ENCODE measurements at places on chromosomes 5 and 9.
A peak's percentile ranks its signal among the peaks of the same experiment; 100 is the strongest.

GRCh38 chr9:87887661-87888480 is 5.2 kb downstream of the SPATA31E1 start:
- DNase-seq, result no peak

- no peak for DNase-seq
These were observed 346 bp downstream of the ATOX1 start for GRCh38 chr5:151758141-151758429.

DNA sequence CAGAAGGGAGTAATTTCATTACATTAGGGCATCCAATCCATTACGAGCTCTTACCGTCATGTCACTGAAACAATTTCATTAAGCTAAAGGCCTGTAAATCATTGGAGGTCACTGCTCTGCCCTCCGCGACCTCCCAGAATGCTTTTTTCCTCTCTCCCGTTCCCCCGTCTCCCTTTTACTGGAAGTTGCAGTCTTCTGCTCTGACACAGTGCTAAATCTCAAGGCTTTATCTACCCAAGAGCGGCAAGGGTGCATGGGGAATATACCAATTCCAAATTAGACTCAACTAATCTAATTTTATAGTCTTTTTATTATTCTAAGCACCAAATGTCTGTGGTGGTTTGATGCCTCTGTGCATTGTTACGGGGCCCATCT is 265.7 kb upstream of the PANK3 start:
- DNase-seq, result no peak

GRCh38 chr5:9596824-9597223 is 33.3 kb downstream of the TAS2R1 start:
- DNase-seq, result peak; percentile 10

GRCh38 chr9:90702441-90702955 is 59.9 kb upstream of the DIRAS2 start:
- DNase-seq, result no peak

DNA sequence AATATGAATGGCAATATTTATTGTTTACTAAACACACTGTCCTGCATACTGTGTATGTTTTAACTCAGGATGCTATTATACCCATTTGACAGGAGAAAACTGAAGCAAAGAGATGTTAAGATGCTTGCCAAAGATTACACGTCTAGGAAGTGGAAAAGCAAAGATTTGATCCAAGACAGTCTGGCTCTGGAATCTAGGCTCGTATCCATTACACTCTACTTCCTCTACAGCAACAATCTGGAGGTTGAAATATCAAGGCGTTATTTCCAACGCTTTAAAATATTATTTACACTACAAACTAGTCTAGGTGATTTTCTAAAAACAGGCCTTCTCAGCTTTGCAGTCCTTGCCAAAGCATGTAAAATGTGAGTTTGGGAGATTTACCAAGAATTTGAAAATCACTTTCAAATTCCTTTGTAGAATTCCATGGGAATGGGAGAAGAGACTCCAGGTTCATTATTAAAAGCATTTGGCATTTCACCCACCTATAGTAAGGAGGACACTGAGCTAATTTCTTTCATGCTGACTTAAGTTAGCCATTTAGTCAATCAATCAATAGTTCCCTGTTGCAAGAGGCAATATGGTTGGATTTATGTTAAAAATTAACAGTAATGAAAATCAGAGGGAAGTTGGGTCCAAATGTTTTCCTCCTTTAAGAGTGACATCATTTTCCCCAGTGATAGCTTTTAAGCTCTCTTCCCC is 356.3 kb upstream of the SMARCA2 start:
- DNase-seq, result no peak

DNA sequence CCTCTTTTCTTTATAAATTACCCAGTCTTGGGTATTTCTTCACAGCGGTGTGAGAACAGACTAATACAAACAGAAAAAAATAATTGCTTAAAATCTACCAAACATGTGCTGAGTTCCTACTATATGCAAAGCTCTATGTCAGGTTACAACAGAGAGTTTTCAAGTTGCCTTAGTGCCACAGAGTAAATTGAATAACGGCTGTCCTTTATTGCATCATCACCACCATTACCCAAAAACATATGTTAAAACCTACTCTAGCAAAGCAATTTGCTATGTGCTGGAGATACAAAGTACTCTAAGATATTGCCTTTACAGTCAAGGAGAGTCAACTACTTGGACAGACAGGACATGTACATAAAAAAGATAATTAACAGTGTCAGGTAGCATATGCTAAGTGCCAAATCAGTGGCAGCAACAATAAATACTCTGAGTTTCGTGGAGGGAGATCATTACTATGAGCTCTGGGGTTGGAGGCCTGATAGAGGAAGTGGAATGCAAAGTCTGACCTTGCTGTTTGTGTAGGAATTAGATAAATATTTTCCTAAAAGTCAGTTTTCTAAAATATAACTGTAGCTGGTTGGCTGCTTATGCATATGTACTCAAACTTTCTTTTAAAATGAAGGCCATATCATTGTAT is 1058.7 kb upstream of the WWC1 start:
- no peak for DNase-seq

- DNase-seq, result no peak
These were observed 50.2 kb upstream of the SNAPC3 start for GRCh38 chr9:15372455-15372854.

- DNase-seq, result no peak
These were observed 13.4 kb upstream of the RNU6ATAC start for GRCh38 chr9:134177624-134178393.

DNA sequence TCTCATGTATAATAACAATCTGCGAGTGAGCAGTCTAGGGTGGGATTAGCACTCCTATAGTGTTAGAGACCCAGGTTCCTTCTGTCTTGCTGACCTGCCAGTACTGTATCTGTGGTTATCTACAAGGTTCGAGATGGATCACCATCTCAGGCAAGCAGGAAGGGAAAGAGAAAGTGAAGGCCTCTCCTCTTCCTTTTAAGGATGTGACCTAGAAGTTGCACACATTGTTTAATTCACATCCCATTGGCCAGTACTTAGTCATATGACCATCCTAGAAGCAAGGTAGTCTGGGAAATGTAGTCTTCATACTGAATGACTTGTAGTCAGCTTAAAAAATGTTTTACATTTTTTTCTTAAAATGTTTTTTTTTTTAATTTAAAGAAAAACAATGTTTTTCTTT is 168.6 kb downstream of the CARTPT start:
- no peak for DNase-seq

DNA sequence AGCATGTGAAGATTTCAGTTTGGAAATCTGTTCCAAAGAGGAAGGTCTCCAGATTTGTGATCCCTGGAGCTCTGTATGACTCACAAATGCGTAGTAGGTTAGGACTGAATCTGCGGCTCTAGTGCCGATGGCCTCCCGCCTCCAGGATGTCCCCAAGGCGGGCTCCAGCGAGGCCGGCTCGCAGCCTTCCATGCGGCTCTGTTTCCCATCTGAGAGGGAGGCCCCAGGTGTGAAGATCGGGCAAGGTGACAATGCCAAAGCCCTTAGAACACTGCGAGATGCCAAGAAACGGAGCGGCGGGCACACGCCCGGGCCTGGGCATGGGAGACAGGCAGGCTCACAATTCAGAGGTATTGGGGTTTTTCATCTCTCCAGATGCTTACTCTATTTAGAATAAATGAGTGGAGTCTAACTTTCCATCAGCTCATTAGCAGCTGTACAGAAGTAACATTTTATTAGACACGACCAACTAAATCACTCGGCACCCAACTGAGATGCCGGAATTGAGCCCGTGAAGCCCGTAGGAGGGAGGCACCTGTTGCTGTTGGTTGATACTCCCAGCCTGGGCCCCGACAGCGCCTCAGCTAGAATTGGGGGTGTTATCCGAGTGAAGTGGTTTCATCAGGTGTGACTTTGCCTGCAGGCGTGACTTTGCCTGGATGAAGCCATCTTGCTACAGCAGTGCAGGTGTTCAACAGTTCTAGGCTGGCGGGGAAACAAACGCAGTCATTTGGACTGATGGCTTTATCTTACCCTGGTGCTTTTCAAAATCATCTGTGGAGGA is 7.4 kb upstream of the MRPS2 start:
- DNase-seq, result no peak

DNA sequence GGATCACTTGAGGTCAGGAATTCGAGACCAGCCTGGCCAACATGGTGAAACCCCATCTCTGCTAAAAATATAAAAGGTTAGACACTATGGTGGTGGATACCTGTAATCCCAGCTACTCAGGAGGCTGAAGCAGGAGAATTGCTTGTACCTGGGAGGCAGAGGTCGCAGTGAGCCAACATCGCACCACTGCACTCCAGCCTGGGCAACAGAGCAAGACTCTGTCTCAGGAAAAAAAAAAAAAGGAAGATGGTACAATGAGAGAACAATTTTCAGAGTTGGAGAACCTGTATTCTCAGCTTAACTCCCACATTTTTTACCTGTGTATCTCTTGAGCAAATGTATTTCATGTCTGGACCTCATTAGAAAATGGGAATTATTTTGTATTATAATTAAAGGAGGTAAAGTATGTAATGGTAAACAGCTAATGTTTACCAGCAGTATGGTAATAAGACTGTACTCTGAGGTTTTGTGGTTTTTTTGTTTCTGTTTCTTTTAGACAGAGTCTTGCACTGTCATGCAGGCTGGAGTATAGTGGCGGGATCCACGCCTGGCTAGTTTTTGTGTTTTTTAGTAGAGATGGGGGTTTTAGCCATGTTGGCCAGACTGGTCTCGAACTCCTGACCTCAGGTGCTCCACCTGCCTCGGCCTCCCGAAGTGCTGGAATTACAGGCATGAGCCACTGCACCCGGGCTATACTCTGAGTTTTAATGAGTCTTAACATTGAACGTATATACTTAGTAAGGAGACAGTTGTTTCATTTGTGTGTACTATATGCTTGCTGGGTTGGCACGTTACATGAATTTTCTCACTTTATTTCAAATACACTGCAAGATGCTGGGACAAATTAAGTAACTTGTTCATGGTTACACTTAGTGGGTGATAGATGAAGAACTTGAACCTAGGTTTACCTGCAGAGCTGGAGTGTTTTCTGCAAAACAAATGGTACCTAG is 16.2 kb downstream of the UHRF2 start:
- no peak for DNase-seq

DNA sequence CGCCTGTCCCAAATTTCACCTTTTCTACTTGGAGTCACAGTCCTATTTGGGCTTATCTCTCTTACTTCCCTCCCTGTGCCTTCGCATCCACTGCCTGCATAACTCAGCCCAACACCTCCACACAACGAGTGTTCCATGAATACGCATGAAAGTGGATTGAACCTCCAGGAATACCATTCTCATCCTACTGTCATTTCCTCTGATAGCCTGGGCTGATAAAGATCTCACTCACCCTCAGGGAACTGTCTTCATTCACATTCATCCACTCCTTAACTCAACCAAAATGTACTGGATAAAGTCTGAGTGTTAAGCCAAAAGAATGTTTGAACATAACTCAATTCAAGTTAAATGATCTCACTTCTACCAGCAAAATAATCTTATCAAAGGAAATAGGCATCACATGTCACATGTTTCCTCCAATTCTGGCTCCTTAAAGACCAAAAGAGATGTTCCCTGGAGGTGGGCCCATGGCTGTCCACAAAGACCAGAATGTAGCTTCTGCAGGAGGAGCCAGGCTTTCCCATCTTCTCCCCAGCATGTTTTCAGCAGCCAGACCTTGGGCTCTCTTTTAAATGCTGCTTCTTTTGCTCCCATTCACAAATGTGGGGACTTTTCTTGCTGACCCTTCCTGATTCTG is 28.4 kb upstream of the TRIO start:
- DNase-seq, result peak; percentile 30
